HT1080 (cell line): ENCODE measurements at places on chromosomes 1 and 21.
A peak's percentile ranks its signal among the peaks of the same experiment; 100 is the strongest.

DNA sequence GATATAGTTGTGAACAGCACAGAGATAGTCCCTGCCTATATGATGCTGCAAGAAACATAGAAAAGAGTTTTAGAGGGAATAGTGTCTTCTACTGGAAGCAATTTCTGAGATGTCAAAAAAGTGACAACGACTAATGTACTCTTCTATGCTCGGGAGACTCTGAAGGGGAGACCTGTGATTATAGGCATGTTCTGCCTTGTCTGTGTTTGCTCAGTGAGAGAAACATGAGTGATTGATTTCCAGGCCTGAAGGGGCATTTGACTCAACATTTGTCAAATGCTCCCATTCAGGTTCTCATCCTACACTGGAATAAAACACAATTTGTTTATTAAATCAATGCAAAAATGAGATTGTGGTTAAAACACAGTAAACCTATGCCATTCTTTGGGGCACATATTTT is 131.8 kb downstream of the CTH start:
- no peak for DNase-seq

- DNase-seq, result peak; percentile 61
Measured at GRCh38 chr1:155052439-155053395, 1.6 kb downstream of the ADAM15 start.

- DNase-seq, result no peak
Measured at GRCh38 chr1:58248791-58249190, 297.7 kb downstream of the OMA1 start.

- no peak for DNase-seq
Measured at GRCh38 chr1:6657138-6657537, 32.5 kb downstream of the THAP3 start.

- no peak for DNase-seq
Measured at GRCh38 chr1:215825056-215825455, 258.0 kb downstream of the KCTD3 start.

- DNase-seq, result peak; percentile 84
Measured at GRCh38 chr1:85366391-85367170, 90.1 kb upstream of the BCL10 start.

- DNase-seq, result no peak
Measured at GRCh38 chr1:157155658-157156057, 17.5 kb upstream of the ETV3 start.

DNA sequence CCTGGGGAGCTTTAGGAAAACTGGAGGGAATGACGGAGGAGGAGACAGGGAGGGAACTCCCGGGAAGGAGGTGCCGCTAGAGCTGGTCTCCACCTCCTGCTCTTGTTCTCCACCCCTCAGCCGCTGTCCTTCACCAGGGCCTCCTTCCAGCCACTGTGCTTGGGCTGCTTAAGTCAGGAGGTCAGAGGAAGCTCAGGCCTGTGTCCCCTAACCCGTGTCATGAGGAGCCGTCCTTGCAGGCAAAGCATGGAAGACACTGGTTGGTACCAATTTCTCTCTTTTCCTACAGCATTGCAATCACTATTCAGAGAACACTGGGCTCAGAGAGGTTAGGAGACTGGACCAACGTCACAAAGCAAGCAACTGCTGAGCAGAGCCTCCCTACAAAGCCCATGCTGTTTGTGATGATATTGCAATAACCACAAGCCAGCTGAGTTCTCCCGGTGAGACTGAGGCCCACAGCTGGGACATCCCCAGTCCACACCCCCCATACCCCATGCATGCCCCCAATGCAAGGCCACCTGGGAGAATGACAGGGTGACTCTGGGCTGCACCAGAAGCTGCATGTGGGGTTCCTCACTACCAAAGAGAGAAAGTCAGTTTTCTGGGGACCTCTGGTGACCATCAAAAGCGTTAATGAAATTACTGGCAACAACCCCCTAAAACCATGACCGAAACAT is 427.5 kb downstream of the NPHP4 start:
- no peak for DNase-seq

DNA sequence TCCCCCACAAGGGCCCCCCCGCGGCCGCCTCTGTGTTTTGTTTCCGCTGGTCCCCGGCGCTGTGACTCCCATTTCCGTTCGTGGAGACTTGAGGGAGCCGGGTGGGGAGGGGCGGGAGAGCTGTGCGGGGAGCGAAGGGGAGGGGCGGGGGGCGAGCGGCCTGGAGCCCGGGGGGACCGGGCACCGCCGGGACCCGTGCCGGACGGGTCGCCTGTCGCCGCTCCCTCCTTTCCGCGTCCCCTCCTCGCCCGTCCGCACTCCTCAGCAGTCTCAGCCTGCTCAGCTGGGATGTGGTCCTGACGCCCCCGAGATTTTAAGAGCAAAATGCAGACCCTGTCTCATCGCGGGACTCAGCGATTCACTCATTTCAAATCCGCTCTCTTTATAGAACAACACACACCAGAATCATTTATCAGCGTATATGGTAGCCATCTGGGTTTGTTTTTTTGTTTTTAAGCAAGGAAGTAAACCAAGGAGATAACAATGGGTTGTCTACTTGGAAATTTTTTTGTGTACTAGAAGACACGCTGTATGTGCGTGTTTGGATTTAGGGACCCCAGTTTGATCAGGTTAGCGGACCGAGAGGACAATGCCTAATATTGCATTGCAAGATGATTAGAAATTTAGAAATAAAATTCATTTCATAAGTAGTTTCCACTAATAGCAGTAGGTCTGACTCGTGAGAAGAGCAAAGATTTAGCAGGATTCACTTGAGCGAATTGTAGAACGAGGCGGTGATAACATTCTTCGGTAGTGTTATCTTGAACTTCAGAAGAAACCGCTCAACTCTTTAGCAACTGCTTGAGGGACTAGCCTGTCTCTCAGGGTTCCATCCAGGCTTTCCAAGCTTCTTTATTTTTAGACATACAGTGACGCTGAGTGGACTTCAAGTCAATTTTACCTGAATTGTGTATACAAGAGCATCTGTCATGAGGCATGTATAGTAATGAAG is 1.1 kb downstream of the GABPA start:
- peak; percentile 81 for DNase-seq

DNA sequence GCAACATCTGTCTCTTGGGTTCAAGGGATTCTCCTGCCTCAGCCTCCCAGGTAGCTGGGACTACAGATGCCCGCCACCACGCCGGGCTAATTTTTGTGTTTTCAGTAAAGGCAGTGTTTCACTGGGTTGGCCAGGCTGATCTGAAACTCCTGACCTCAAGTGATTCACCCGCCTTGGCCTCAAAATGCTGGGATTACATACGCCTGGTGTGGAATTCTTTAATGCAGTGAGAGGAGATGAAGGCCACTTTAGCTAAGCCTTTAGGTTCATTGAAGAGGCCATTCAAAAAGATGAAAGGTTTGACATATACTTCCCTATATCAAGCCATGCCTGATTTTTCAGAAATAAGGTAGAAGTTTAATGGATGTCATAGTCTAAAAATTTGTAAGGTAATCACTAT is 162.7 kb downstream of the ST6GALNAC3 start:
- DNase-seq, result no peak

- DNase-seq, result no peak
Measured at GRCh38 chr1:99768524-99769245, 2.2 kb upstream of the FRRS1 start.

DNA sequence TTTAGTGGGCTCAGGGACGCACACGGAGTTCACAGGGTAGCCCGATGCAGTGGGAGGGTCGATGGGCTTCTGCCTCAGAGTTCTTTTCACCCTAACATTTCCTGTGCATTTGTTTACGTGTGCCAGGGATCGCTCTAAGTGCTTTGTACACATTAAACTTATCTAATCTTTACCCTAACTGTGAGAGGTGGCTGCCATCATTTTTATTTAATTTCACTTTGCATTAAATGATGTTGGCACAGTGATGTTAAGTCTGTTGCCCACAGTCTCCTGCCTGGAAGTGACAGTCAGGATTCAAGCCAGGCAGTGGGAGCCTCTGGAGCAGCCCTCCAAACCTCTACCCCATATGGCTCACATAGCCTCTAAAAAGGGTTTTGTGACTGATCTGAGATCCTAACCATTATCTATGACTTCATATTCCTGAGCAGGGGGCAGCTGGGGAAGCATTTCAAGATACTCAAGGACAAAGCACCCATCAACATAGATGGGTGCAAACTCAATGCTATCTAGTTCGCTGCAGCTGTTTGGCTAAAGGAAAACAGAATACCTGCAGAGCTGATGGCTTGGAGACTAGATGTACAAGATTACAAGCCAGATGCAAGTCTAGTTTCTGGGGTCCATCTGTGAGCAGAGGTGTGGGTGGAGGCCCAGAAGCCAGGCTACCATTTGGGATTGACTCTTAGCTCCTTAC is 303.8 kb downstream of the DISC1 start:
- no peak for DNase-seq

DNA sequence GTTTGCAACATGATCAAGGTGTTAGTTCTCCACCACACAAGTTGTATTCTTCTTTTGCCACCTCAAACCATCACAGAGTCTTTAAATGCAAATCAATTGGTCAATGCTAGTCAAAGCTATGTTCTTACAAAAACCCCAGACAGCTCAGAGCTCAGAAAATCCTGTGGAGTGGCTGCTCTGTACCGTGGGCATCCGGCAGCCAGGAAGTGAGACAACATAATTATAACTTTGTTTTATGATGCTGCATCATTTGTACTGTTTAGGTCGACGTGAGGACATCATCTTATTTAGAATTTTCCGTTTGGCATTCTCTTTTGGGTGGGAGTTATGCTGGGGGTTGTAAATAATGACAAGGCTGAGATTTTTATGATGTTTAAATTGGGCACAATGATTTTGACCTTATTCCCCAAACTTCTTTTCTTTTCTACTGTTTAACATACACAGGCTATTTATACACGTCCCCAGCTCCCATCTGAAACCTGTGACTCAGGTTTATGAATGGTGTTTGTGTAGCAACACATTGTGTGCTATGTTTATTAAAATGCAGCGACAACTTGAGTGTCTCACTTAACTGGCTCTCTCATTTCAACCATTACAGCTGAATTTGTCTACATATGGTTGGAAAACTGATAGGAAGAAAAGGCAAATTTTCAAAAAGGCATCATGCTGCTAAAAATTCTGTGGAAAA is 124.0 kb downstream of the CNIH3 start:
- DNase-seq, result no peak

DNA sequence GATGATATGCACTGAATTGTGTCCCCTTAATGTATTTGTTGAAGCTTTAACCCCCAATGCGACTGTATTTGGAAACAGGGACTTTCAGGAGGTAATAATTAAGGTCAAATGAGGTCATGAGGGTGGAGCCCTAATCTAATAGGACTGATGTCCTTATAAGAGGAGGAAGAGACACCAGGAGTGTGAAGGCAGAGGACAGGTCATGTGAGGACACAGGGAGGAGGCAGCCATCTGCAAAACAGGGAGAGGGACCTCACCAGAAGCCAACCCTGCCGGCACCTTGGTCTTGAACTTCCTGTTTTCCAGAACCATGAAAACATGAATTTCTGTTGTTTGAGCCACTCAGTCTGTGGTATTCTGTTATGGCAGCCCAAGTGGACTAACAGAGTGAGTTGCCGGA is 15.3 kb downstream of the SYF2 start:
- DNase-seq, result no peak

DNA sequence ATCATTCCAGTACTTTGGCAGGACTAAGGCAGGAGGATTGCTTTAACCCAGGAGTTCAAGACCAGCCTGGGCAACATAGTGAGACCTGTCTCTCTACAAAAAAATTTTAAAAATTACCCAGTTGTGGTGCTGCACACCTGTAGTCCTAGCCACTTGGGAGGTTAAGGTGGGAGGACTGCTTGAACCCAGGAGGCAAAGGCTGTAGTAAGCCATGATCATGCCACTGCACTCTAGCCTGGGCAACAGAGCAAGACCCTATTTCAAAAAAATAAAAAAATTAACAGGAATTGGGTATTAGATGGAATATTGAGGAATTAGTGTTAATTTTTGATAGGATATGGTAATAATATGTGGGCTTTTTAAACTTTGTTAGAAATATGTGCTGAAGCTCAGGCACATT is 16.8 kb downstream of the TAF13 start:
- DNase-seq, result no peak

DNA sequence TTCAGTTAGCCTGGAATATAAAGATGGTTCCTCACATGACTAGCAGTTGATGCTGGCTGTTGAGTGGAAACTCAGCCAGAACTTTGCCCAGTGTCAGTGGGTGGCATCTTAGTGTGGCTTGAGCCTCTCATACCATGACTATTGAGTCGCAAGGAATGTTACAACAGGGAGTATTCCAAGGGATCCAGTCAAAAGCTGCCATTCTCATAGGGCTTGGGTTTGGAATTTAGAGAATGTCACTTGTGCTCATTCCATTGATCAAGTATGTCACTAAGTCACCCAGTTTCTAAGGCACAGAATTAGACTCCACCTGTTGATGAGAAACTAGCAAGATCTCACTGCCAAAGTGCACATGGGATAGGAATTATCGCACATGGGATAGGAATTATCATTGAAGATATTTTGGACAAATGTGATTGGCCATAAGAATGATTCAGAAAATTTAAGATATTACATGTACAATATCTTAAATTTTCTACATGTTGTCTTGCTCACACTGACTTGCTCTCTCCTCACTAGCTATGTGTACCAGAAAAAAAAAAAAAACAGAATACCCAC is 1290.7 kb upstream of the ADGRL2 start:
- DNase-seq, result no peak

DNA sequence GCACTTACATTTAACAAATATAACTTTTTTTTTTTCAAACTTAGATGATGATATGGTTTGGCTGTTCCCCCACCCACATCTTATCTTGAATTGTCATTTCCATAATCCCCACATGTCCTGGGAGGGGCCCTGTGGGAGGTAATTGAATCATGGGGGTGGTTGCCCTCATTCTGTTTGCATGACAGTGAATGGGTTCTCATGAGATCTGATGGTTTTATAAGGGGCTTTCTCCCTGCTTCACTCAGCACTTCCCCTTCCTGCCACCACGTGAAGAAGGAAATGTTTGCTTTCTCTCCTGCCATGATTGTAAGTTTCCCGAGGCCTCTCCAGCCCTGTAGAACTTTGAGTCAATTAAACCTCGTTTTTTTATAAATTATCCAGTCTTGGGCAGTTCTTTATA is 432.6 kb downstream of the AMY1C start:
- peak; percentile 2 for DNase-seq

DNA sequence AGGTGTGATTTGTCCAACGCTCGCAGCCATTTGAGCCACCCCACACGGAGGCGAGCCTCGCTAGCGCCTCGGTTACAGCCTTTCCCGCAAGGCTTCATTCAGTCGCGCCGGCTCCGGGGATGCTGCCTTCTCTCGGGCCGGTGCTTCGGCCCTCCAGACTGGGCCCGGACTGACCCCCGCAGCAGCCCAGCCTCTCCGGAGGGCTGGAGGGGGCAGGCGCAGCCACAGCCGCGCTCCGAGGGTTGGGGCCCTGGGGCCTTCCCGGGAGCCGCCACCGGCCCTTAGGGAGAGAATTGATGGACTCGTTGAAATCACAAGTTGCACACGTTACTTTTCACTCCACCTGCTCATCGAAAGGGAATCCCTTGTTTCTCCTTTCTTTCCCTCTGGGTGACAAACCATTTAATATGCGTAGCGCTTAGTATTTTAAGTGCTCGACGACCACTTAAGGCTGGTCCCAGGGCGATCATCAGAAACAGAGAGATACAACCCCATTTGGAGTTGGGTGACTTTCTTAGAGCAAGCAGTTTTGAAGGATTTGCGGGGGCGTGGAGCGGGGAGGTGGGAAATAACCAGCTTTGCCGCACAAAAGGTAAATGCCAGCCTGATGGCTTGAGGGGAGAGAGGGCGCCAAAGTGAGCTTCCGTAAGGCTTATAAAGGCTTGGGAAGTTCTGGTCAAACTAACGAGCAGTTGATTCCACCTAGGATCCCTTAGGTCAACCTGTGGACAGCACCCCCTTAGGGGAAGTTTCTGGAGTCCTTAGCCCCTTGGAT is 24.6 kb upstream of the ENAH start:
- no peak for DNase-seq
